Renal pelvis (tissue), 12 donors: ENCODE measurements at places on chromosomes 3 and 15.
A peak's percentile ranks its signal among the peaks of the same experiment; 100 is the strongest.

GRCh38 chr3:102156426-102156825, 278.4 kb upstream of the ZPLD1 start:
- no peak for DNase-seq

- DNase-seq, result no peak
Measured at GRCh38 chr3:101865751-101866509, 16.6 kb downstream of the NFKBIZ start.

DNA sequence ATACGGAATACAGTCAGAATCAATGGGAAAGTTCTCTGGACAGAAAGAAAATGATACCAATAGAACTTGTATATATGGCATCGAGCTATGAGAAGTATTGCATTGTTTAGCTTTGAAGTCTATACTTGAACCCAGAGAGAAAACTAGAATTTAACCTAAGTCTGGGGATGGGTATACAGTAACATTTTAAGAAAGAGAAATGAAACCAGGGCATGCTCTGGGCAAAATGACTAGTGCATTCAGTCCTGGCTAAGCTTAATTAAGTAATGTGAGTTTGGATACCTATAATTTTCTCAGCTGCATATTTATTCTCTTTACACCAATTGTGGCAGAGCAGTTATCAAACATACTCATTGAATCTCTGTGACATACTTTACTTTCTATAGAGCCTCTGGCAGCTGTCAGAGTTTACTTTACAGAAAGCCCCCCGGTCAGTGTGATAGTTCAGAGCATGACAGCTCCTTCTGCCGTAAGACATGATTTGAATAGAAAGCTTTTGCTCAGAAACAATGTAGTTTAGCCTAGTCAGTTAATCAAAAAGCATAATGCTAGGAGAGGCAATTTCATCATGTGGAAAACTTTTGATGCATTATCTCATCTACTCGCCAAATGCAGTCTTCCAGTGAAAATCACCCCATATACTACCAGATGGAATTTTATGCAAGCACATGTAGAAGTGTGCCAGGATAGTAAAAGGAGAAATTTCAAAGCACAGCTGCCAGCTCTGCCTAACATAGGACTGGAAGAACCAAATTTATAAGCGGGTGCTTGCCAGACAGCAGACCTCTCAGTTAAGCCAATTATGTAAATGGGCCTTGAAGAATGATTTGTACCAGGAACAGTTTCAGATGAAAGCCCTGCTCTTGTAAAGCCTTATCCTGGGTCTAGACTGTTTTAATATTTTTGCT, 40.7 kb downstream of the OXSM start:
- DNase-seq, result no peak

DNA sequence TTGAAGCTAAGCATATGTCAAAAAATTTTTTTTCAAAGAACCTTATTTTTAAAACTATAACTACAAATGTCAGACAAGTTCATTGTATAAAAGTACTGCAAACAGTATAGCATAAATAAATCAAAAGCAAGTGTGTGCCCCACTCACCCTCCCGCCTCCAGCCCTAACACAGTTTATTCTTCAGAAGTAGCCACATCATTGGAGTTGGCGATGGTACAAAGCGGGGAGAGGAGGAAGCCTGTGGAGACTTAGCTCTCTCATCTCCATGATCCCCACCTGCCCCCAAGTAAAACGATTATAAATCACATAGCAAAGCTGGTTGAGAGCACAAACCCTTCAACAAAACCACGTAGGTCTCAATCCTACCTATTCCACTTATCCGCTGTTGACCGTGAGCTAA, 33.6 kb downstream of the FOXP1 start:
- no peak for DNase-seq

- no peak for DNase-seq
Measured at GRCh38 chr3:196117809-196118208, 35.9 kb upstream of the TFRC start.

GRCh38 chr3:127213381-127213918, 20.5 kb downstream of the PRR23E start:
- DNase-seq, result no peak

DNA sequence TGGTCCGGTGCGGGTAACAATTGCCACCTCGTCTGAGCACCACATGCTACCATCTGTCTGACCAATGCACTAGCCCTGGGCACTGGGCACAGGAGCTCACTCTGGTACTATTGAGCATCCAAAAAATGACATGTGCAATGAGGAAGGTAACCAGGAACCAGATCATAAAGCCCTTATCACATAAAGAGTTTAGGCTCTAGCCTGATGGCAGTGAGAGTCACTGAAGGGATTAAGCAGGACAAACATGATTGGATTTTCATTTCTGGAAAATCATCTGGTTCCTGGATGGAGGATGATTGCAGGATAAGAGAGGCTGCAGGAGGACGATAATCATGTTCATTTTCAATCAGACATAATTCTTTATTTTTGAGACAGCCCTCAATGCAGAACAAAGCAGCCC, 12.4 kb downstream of the NDUFB4 start:
- no peak for DNase-seq

DNA sequence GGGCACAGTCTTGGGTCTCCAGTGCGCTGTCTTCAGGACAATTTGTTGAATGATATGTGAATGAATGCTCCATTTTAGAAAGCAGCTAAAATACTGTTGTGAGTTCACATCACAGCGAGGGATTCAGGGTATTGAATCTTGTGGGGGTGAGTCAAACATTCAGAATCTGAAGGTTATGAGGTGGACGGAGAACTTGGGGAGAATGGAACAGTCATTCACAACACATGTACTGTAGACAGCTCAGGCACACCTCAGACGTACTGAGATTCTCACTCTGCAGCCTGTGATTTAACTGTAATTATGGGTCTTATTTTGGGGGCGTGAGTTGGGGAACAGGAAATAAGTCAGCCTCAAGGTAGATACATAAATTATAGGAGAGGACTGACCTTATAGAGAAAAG, 13.9 kb downstream of the CRYBG3 start:
- no peak for DNase-seq

- no peak for DNase-seq
Measured at GRCh38 chr3:166810741-166811445, 569.2 kb downstream of the ZBBX start.

DNA sequence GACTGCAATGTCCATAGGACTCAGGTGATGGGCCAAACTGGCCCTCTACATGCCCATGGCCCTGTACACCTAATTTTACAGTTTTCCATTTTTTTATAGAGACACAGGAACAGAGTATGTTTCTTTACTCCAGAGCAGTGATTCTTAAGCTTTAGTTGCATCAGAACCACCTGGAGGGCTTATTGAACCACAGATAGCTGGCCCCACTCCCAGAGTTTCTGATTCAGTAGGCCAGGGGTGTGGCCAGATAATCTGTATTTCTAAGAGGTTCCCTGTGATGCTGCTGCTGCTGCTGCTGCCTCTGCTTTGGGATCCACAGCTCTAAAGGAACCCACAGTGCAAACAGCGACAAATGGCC, 5.1 kb downstream of the RBP1 start:
- DNase-seq, result no peak

DNA sequence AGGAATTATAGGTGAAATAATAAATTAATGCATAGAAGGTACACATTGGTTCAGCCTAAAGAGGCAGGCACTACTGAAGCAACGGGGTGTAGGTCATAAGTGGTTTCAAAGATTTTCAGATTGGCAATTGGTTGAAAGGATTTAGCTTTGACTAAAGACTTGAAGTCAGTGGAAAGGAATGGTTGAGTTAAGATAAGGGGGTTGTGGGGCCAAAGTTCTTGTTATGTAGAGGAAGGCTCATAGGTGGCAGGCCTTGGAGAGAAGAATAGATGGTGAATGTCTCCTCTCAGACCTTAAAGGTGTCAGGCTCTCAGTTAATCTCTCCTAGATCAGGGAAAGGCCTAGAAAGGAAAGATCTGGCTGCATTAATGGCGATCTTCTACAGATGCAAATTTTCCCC, 209.8 kb downstream of the ATP10A start:
- DNase-seq, result no peak

DNA sequence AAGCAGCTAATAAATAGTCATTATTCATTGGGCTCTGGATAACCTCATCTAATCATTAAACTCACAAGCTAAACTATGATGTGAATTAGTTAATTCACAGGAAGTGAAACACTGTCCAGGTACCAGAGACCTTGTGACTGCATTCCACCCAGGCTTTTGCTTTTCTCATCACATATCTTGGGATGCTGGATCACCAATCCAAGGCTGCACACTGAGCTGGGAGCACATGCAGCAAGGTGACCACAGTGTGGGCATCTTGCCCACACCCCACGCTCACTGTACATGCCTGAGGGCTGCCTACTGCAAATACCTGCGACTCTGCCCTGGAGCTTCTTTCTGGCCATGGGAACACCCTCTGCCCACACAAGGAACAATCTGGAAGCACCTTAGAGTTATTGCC, 40.6 kb upstream of the TNFAIP8L3 start:
- DNase-seq, result no peak

- DNase-seq, result no peak
Measured at GRCh38 chr3:63470745-63471144, 181.7 kb upstream of the SNTN start.

GRCh38 chr3:194067949-194068362, 68.0 kb upstream of the HES1 start:
- DNase-seq, result no peak

DNA sequence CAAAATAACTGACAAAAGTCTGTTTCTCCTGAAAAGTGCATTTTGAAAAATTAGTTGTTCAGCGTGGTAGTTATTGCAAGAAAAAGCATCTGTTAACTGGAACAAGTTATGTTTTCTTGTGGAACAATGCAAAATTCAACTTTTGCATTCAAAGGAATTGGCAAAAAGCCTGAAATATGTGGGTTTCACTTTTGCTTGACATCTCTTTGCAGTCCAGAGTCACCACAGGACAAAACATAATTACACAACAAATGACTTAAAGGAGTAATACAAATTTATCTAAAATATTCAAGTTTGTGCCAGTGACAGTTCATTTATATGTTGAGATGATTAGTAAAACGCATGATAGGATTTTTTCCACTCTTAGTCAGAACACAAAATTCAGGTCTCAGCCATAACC, 96.3 kb upstream of the P2RY1 start:
- no peak for DNase-seq

GRCh38 chr3:47542471-47543173, 29.1 kb upstream of the ELP6 start:
- DNase-seq, result peak; percentile 56

- DNase-seq, result peak; percentile 42
Measured at GRCh38 chr3:171315101-171315500, 145.1 kb downstream of the TNIK start.

GRCh38 chr3:119626196-119626595, 28.5 kb downstream of the PLA1A start:
- no peak for DNase-seq

DNA sequence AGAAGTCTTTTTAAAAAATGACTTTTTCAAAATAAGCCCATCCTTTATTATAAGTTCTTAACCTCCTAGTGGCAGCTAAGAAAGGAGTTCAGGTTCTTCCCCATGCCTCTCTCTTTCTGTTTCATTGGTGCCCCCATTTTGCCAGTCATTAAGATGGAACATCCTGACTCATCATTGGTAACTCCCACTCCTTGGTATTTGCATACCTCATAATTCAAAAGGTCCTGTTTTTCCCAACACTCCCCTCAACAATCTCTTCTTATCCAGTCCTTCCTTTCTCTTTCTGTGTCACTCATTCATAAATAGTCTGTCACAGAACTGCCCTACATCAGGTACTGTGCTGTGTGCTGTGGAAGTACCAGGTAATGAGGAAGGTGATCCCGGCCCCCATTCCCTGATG, 394.0 kb downstream of the FOXP1 start:
- no peak for DNase-seq

GRCh38 chr15:80957556-80957955, 32.1 kb downstream of the MESD start:
- no peak for DNase-seq

DNA sequence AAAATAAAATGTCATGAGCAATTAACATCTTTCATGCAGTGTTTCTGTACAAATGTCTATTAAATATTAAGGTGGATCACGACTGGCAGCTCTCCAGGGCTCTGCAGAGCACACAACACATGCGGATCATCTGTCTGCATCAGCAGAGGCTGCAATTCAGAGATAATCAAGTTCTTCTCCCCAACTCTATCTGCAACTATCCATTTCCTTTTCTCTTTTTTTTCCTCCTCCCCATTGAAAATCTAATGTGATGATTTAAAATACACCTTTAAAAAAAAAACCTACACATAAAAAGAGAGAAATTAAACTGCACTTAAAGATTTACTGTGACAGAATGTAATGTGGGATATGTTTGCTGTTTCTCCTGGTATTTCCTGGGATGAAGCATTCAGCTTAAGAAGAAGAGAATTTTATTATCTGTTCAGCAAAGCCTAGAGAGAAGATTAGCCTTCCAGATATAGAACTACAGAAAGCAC, 352.6 kb upstream of the CCDC54 start:
- DNase-seq, result no peak

DNA sequence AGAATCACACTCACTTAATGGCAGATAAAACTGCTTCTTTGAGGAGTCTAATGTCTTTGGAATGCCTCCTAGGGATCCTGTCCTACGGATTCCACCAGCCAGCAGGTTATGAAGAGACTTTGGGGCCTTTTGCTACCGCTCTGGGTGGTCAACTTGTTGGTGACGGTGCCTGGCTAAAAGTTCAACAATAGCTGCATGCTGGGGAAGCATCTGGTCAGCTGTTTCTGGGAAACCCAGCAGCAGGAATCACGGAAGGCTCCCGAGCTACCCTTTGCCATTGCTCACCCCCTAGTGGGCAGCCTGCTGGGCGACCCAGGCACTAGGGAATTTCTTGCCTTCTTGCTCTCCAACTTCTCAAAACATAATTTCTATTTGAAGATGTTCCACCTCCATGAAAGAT, 263.3 kb downstream of the NEK10 start:
- DNase-seq, result no peak

DNA sequence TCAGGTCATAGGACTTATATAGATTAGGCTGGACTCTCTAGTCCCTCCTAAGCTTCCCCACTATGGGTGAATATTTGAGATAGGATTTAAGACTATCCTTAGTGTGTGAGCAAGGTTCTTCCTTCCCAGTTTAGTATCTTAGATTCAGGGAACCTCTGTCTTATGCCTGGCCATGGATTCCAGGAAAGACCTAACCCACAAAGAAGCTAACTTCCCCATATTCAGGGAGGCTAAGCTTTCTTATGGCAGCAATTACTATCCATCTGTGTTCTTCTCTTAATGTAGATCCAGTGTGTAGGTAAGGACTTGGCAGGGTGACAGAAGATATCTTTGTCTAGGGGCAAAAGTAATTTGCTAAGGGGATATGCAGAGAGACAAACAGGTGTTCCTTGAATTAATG, 25.5 kb upstream of the PIK3R4 start:
- DNase-seq, result no peak

GRCh38 chr3:140442621-140443020, 235.2 kb upstream of the TRIM42 start:
- DNase-seq, result no peak

- DNase-seq, result no peak
Measured at GRCh38 chr3:65093641-65094040, 405.8 kb upstream of the ADAMTS9 start.
